Stimulated activated CD8-positive, alpha-beta memory T cell treated with anti-CD3 and anti-CD28 coated beads, Interleukin-7, amount 100 ng/mL, for 1 hour (primary cell): ENCODE measurements at places on chromosomes 16 and 17.

GRCh38 chr17:46772475-46773220 lies 45.8 kb downstream of the WNT3 start:
- DNase-seq, result no peak

- DNase-seq, result no peak
Measured at GRCh38 chr17:75826561-75827307, 17.5 kb downstream of the UNC13D start.

GRCh38 chr17:61200339-61200715 lies 199.3 kb upstream of the TBX2 start:
- no peak for DNase-seq

GRCh38 chr17:8914554-8914953 lies 47.1 kb upstream of the PIK3R6 start:
- DNase-seq, result no peak

DNA sequence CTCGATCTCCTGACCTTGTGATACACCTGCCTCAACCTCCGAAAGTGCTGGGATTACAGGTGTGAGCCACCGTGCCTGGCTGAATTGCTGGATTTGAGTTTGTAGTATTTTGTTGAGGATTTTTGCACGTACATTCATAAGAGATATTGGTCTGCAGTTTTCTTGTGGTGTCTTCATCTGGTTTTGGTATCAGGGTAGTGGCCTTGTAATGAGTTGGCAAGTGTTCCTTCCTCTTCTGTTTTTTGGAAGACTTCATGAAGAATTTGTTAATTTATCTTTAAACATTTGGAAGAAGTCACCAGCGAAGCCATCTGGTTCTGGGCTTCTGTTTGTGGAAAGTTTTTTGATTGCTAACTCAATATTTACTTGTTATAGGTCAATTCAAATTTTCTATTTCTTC lies 26.9 kb downstream of the SPNS3 start:
- no peak for DNase-seq

DNA sequence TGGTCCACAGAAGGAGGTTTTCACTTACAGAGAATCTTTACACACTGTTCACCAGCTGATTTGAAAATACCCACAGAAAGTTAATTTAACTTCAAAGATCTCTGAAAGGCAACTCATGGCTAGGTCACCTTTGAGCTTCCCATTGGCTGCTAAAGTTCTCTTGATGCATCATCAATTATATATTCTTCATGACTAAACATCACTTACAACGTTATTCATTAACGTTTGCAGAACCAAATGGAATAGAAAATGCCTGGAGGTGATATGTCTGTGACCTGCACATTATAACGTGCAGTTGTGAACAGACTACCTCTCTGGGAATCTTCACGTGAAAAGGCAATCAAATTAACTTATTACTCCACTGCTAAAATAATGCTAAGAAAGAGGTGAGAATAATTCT lies 238.5 kb downstream of the ZFHX3 start:
- no peak for DNase-seq

GRCh38 chr17:3026856-3027751 lies 36.3 kb downstream of the OR1D5 start:
- no peak for DNase-seq

DNA sequence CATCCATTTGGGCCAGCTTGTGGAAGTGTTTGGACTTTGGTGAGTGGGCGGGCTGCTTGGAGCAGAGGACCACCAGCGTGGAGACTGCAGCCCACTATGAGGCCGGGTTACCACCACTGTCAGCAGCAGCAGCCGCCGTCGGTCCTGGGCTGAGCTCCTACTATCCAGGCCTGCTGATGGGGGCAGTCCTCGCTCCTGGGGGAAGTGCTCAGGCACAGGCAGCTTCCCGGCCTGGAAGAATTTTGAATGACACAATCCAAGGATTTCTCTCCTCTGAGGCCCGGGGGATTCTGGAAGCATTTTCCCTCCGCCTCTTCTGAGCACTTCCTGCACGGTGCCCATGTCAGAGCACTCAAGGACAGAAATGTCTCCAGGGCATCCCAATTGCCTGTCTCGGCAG lies 5.3 kb upstream of the NOD2 start:
- no peak for DNase-seq
